ENCODE measurements at places on chromosomes 11 and 22.

- DNase-seq = no peak
Measured at GRCh38 chr11:124672536-124673215, 863 bp downstream of the SIAE start.

- DNase-seq = no peak
Measured at GRCh38 chr11:12079726-12080556, 30.4 kb upstream of the MICAL2 start.

- DNase-seq = peak; percentile 35
Measured at GRCh38 chr22:38317995-38318715, 922 bp upstream of the CSNK1E start.

DNA sequence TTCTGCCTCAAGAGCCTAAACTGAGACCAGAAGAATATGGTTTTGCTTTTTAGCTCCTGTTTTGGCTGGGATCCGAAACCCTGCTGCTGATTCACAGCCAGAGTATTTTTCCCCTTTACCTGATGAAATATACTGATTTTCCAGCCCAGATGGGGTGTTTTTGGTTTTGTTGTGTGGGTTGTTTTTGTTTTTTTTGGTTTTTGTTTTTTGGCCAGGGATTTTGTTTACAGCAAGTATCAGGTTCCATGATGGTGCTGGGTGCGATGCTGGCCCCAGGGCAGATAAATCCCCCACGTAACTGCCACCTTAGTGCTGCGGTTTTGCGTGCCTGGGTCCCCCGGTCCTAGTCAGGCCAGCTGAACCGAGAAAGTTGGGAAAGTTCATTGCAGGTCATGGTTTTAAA lies 103.7 kb downstream of the ZBTB16 start:
- DNase-seq = no peak

GRCh38 chr11:122339436-122340060 lies 223.5 kb upstream of the BLID start:
- DNase-seq = no peak

- peak; percentile 34 for DNase-seq
Measured at GRCh38 chr11:10441652-10442503, 13.2 kb upstream of the AMPD3 start.

DNA sequence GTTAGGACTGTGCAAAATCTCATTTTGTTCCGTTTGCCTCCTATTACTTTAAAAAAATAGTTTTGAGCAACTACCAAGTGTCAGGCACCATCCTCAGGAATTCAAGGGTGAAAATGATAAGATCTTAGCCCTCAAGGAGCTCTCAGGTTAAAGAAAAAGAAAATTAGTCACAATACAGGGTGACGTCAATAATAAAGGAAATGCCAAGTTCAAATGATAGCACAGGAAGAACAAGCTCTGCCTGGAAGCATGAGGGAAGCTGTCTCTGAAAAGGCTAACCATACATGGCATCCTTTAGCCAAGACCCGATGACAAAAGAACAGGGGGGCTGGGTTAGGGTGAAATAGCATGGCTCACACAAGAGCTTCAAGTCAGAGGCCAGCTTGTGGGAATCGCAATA lies 11.1 kb upstream of the MPZL2 start:
- DNase-seq = no peak

- no peak for DNase-seq
Measured at GRCh38 chr11:111417766-111418435, 38.8 kb upstream of the POU2AF1 start.

DNA sequence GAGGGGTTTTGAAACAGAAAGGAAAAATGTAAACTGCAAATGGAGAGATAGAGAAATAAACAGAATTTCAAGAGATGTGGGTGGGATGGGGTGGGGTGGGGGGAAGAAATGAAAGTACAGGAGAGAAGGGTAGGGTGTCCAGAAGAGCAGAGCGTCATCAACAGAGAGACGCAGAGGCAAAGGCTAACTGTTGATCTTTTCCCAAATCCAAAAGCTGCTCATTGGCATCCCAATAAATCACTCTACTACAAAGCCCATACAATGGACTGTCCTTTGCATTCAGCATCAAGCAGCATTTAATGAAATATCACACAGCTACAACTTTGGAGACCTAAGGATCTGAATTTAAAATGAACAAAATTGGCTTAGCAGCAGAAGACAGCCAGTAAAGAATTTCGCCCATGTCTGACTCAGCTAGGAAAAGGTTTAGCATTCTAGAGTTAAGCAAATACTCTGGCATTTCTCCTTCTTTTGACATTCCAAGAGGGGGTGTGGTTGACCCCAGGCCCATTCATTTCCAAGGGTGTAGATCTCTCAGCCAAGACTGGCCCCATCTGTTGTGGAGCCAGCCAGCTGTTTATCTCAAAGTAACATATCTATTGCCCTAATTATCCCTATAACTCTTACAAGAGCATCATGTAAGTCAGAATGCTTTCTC lies 1.5 kb downstream of the RAB30 start:
- DNase-seq = no peak

- DNase-seq = no peak
Measured at GRCh38 chr22:48494968-48495750, 1332.5 kb downstream of the BRD1 start.

- DNase-seq = no peak
Measured at GRCh38 chr11:2137202-2138067, 1.8 kb downstream of the IGF2 start.

GRCh38 chr11:35566885-35567284 lies 41.5 kb upstream of the PAMR1 start:
- DNase-seq = no peak

DNA sequence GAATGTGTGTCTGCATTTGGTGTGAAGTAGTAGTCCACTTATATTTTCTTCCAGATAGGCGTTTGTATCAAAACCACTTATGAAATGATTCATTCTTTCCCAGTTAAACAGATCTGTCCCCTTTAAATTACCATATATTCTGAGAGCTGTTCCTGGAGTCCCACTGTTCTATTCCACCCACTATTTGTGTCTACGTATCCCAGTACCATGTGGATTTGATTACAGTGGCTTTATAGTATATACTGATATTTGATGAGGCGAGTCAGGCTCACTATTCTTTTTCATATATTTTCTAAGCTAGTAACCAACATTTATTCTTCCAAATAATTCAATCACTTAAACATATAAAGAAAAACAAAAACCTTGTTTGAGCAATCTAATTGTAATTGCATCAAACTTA lies 81.9 kb upstream of the RASSF10 start:
- DNase-seq = no peak
